Fibroblast of villous mesenchyme (primary cell): ENCODE measurements at places on chromosomes 2 and 18. TPM values are rescaled to one million over a fixed set of nuclear protein-coding genes. Genes with fewer than 3 reads are reported as not detected.

Gene TTC39C
- total RNA-seq = 30.9 and 54.4 TPM in 2 replicates

DNA sequence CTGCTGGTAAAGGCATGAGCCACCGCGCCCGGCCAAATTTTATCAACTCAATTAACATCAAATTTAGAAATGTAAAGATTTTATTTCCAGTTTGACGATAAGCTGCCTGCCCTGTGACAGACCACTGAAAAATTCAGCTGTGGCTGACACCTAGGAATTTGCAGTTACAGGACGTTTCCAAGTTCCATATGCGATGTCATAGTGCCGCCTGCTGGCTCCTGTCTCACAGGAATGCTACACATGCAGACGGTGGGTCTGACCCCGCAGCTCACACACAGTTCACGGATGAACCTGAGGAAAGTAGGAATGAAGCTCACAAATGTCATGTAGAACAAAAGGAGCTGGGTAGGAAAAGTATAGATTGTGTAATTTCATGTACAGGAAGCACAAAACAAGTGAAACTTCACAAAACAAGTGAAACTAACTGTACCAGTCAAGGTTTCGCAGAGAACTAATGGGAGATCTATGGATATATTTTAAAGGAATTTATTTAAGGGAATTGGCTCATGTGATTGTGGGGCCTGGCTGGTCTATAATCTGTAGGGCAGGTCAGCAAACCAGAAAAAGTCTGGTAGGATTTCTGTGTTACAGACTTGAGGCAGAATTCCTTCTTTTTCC is 13.2 kb upstream of the SEH1L start:
- DNase-seq = peak; percentile 86

GRCh38 chr2:240876035-240876474 is 7.4 kb downstream of the AGXT start:
- DNase-seq = no peak

- DNase-seq = peak; percentile 97
Observed at GRCh38 chr2:219724628-219725027, 97.2 kb downstream of the SLC4A3 start.

Gene GORASP2
- total RNA-seq = 51.5 and 67.8 TPM in 2 replicates

DNA sequence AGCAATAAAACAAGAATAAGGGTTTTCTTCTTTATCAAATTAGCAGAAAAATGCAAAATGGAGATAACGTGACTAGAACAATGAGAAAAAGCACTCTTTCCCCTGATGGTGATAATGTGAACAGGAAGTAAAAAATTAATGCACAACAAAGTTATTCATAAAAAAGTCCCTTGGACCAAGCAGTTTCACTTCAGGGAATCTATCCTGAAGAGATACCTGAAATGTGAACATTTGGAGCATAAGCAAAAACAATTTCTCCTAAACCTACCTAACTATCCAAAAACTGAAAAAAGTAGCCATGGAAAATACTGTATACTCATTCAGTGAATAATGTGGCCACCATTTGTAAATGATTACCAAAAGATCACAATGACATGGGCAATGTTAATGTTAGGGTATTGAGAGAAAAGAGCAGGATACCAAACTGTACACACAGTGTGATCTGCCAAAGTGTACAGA is 48.7 kb downstream of the TRIP12 start:
- no peak for DNase-seq

DNA sequence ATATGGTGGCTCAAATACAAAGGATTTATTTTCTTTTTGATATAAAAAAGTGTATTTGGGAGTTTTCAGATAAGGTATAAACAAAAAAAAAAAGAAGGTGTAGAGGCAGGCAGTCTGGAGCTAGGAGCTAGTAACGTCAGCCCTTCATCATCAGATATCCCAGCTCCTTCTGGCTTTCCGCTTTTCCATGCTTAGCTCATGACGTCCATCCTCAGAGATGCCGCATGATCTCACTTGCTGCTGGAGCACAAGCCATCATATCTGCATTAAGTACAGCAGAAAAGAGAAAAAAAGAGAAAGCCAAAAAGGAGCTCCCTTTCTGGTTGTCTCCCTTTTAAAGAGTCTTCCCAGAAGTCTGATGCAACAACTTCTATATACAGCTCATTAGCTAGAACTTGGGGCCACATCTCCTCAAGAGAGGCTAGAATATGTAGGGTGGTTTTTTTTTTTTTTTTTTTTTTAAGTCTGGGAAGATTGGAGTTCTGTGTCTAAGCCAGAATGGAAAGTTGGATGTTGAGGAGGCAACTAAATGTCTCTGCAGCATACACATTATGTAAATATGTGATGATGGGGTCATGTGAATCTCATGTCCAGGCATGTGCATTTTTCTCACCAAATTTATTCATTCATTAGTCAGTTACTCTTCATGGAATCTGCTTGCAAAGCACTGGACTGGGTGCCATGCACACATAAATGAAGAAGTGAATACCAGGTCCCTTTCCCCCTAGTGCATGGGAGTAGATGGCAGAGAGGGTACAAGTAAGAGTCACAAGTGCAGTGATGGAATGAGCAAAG is 52.3 kb downstream of the DDX1 start:
- DNase-seq = no peak

Gene SLC38A11
- under 0.01 TPM in 1 of 2 replicates, not detected in the other for total RNA-seq
